ENCODE measurements at places on chromosomes 7 and 10. TPM values are rescaled to one million over a fixed set of nuclear protein-coding genes. Genes with fewer than 3 reads are reported as not detected.

Gene PRSS37
- total RNA-seq = not detected

Gene PIP
- total RNA-seq = not detected

Gene TBX20
- total RNA-seq = 0.57 TPM

Gene ATP5MK
- 285 TPM for total RNA-seq

Gene BAIAP2L1
- 11.1 TPM for total RNA-seq

Gene ADAM22
- total RNA-seq = 7.0 TPM

Gene MAD1L1
- 184 TPM for total RNA-seq

Gene SLC26A5
- not detected for total RNA-seq

Gene LRRC61
- not detected for total RNA-seq

Gene USP6NL
- 15.0 TPM for total RNA-seq

Gene TLX1
- not detected for total RNA-seq

Gene VWDE
- 1.1 TPM for total RNA-seq

Gene GNGT1
- not detected for total RNA-seq

Gene ARHGEF35
- not detected for total RNA-seq

Gene PRR15
- not detected for total RNA-seq

Gene TMEM140
- 0.60 TPM for total RNA-seq

Gene SLC16A9
- 0.73 TPM for total RNA-seq

Gene BAG3
- 30.5 TPM for total RNA-seq

Gene CLCN1
- total RNA-seq = not detected

Gene GARIN1A
- 0.05 TPM for total RNA-seq

Gene POM121C
- total RNA-seq = 12.0 TPM

Gene SPDYE6
- total RNA-seq = not detected

Gene ATG9B
- not detected for total RNA-seq

Gene MLXIPL
- not detected for total RNA-seq

Gene PLXNA4
- total RNA-seq = 29.2 TPM

Gene ZSCAN25
- 14.2 TPM for total RNA-seq

Gene HOXA6
- total RNA-seq = 4.5 TPM

Gene ADRB1
- total RNA-seq = 0.06 TPM

Gene TMEM236
- total RNA-seq = not detected

Gene ELOVL3
- not detected for total RNA-seq

Gene FAM25C
- not detected for total RNA-seq

Gene PDSS1
- total RNA-seq = 42.7 TPM

Gene NKX1-2
- total RNA-seq = 0.05 TPM

Gene FFAR4
- total RNA-seq = not detected

Gene INSYN2A
- 0.23 TPM for total RNA-seq

Gene OPN1SW
- not detected for total RNA-seq
